Colonic mucosa (tissue), 4 donors: ENCODE measurements at places on chromosomes 2 and 18. TPM values are rescaled to one million over a fixed set of nuclear protein-coding genes. Genes with fewer than 3 reads are reported as not detected.

DNA sequence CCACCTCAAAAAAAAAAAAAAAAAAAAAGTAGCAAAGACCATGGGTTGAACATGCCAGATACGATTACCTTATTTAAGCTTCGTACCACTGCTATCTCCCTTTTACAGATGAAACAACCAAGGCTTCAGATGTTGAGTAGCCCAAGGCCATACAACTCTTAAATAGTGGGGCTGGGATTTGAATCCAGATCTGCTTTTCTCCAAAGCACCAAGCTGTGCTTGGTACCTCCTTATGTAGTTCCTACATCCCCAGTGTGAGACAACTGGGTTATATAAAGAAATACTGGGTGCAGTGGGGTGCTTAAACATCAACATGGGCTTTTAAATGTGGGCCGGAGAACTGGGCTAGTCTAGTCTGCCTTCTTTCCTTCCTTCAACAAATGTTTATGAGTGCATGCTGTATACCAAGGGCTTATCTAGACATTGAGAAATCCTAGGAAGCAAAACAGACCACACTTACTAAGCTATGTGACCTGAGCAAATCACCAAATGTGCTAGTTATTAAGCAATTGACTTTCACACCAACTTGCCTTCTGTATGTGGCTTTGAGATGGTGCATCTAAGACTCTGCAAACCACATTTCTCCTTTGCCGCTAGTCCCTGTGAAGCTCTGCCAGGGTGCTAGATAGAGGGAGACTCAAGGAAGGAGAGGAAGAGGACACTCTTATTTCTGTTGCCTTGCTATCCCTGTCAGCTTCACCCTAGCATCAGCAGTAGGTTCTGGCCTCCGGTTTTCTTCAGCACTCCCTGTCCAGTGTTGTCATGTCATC lies 206.8 kb upstream of the FBXO11 start:
- H3K27me3 ChIP-seq = no peaks in the 10 kb centered on the region
- H3K4me1 ChIP-seq = no peaks in the 10 kb centered on the region
- no peak overlapping the region for H3K27ac ChIP-seq
- no peak overlapping the region for H3K4me3 ChIP-seq

DNA sequence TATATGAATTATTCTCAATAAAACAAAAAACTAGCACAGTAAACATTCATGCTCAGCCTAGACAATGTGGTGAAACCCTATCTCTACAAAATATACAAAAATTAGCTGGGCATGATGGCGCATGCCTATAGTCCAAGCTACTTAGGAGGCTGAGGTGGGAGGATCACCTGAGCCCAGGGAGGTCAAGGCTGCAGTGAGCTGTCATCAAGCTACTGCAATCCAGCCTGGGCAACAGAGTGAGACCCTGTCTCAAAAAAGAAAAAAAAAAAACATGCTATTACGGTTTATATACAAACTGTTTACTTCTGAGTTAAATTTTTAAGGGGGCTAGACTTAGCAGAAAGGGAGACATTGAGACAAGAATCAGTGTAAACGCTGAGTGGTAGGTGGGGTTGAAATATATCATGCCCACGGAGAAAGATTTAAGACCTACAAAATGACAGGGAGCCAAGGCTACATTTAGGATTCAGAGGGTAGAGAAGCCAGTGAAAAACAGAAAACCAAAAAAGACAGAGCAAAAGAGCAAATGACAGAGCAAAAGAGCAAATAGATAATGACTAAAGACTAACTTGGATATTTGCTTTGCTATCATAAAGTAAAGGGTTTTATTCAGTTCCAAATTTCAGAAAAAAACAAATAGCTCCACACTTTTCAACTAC lies 7.5 kb downstream of the TTC32 start:
- H3K4me1 ChIP-seq = no peaks in the 10 kb centered on the region
- H3K27me3 ChIP-seq = no peaks in the 10 kb centered on the region
- no peaks in the 10 kb centered on the region for H3K36me3 ChIP-seq
- no peak overlapping the region for H3K4me3 ChIP-seq
- no peak for DNase-seq
- no peak overlapping the region for H3K27ac ChIP-seq

DNA sequence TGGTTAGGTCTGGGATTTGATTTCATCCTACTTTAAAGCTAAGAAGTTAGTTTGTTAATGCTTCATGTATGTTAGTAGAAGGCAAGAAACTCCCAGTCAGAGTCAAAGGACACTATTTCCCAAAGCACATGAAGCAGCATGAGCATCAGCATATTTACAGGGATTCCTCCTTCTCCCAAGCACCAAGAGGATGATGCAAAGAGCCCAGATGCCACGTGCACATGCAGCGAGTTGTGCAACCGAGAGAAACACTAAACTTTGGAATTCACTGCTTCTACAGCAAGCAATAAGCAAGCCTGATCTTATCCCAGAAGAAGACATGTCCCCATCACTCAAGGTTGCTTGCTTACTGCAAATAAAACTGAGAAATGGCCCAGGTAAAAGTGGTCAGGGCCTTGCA lies 32.5 kb downstream of the CPO start:
- H3K4me3 ChIP-seq = no peak overlapping the region
- H3K36me3 ChIP-seq = no peaks in the 10 kb centered on the region
- DNase-seq = peak; percentile 19

GRCh38 chr2:105796791-105797190 lies 52.1 kb downstream of the NCK2 start:
- H3K4me1 ChIP-seq = peaks cover 3% of the 10 kb centered on the region
- H3K4me3 ChIP-seq = no peak overlapping the region
- H3K27me3 ChIP-seq = no peaks in the 10 kb centered on the region
- H3K36me3 ChIP-seq = no peaks in the 10 kb centered on the region
- DNase-seq = no peak

GRCh38 chr18:20971886-20972267 lies 139.7 kb downstream of the ROCK1 start:
- no peak overlapping the region for H3K4me3 ChIP-seq
- H3K36me3 ChIP-seq = no peaks in the 10 kb centered on the region
- H3K27ac ChIP-seq = no peak overlapping the region
- no peaks in the 10 kb centered on the region for H3K4me1 ChIP-seq
- H3K27me3 ChIP-seq = no peaks in the 10 kb centered on the region

GRCh38 chr2:182210669-182211068 lies 216.2 kb downstream of the PDE1A start:
- H3K4me3 ChIP-seq = no peak overlapping the region
- H3K36me3 ChIP-seq = no peaks in the 10 kb centered on the region
- DNase-seq = no peak
- no peaks in the 10 kb centered on the region for H3K27me3 ChIP-seq
- no peaks in the 10 kb centered on the region for H3K4me1 ChIP-seq

DNA sequence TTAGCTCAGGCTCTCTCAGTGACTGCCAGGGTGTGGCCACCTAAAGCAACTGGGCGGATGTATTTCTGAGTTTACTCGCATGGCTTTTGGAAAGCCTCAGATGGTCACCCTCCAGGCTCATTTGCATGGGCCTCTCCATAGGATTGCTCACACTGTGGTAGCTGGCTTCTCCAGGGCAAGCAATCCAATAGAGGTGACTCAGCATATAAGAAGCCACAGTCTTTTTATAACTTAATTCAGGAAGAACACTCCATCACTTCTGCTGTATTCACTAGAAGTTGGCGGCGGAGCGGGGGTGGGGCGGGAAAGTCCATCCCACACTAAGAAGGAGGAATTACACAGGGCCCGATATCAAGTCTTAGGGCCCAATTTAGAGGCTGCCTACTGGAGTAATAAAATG lies 3.6 kb upstream of the DOK6 start:
- no peak for DNase-seq
- H3K4me1 ChIP-seq = no peaks in the 10 kb centered on the region
- H3K27me3 ChIP-seq = peaks cover 28% of the 10 kb centered on the region
- no peak overlapping the region for H3K27ac ChIP-seq

GRCh38 chr2:27873091-27873490 lies 17.1 kb downstream of the RBKS start:
- no peaks in the 10 kb centered on the region for H3K27me3 ChIP-seq
- H3K27ac ChIP-seq = no peak overlapping the region
- no peak overlapping the region for H3K4me3 ChIP-seq
- H3K36me3 ChIP-seq = no peaks in the 10 kb centered on the region
- H3K4me1 ChIP-seq = no peaks in the 10 kb centered on the region
- no peak for DNase-seq

DNA sequence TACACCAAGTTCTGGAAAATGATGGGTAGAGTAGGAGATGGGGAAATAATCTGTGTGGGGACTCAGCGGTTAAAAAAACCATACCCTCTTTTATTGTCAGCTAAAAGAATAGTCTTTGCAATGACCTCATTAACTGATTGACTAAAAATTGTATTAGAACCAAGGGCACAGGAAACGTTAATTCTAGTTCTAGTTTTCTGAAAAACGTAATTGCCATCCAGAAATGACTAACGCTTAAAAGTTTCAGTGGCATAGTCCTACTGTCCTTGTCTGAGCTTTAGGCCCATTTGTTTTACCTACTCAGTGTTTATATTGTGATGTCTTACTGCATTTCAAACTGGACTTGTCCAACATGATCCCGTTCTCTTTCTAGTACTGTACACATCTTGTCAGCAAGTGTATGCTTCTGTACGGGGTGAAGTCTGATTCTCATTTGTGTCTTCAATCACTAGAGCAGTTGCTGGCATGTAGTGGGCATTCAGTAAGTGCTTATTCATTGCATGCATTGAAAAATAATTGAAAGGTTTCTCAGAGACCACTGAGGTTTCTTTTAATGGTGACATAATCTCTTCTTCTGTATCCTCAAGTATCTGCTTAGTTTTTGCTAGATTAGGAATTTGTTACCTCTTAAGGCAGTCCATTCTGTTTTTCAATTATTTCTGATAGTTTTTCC lies 81.5 kb downstream of the ZNF407 start:
- no peak overlapping the region for H3K4me3 ChIP-seq
- no peak for DNase-seq
- no peak overlapping the region for H3K27ac ChIP-seq
- H3K27me3 ChIP-seq = no peaks in the 10 kb centered on the region

DNA sequence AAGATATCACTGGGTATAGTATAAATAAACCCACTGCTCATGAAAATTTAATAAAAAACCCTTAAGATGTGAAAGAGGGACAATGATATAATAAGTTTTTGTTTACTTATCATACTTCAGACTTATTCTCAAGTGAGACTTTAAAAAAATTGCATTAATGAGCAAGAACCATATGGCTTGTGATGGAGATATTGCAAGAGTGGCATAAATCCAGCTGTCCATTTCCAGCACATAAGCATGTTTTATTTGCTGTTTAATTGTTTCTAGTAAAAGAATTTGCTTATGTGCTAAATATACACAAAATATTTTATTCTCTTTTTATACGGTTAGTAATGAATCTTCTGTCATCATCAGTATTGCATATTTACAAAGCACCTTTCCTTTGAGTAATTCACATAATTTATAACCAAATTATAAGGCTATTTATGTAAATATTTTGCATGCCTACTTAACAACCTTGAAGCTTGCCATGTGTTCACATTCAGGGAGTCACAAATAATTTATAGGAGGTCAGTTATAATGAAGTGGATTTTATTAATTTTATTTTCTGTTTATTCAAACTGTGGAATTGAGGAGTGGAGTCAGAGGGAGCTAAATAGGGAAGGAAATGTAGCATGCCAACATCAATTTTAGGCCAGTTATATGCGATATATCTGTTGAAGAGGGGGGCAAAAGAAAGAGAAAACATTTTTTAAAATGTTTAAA lies 318.5 kb upstream of the CWC22 start:
- no peaks in the 10 kb centered on the region for H3K36me3 ChIP-seq
- DNase-seq = no peak

- H3K36me3 ChIP-seq = peaks cover 7% of the 10 kb centered on the region
- H3K27me3 ChIP-seq = no peaks in the 10 kb centered on the region
- no peak overlapping the region for H3K27ac ChIP-seq
- no peak for DNase-seq
- H3K4me3 ChIP-seq = no peak overlapping the region
- no peaks in the 10 kb centered on the region for H3K4me1 ChIP-seq
Measured at GRCh38 chr2:186508263-186508662, 22.2 kb downstream of the ZC3H15 start.

GRCh38 chr2:141555876-141556470 lies 574.8 kb downstream of the LRP1B start:
- H3K27me3 ChIP-seq = no peaks in the 10 kb centered on the region
- H3K4me3 ChIP-seq = no peak overlapping the region
- no peak overlapping the region for H3K27ac ChIP-seq

Gene PFN4
- not detected for total RNA-seq

Gene MRO
- total RNA-seq = 0.05 TPM

Gene LHCGR
- total RNA-seq = not detected
